ENCODE measurements at places on chromosomes 7 and 10.
A peak's percentile ranks its signal among the peaks of the same experiment; 100 is the strongest.

DNA sequence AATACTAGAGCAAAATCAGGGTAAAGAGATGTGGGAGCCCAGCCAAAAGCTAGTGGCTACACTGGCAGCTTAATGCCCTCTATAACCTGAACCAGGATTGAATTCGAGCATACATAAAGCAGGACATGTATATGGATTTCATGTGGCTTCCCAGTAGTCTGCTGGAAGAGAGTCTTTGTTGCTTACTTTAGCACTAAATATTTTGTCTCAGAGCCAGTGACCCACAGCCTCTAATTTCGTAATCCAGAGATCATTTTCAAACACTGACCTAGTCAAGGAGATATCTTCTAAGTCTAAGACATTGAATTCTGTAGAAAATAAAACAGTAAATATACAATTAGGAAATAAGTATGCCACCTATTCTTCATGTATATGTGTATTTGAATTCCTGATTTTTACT, 64.2 kb upstream of the GNAI1 start:
- DNase-seq, result no peak

DNA sequence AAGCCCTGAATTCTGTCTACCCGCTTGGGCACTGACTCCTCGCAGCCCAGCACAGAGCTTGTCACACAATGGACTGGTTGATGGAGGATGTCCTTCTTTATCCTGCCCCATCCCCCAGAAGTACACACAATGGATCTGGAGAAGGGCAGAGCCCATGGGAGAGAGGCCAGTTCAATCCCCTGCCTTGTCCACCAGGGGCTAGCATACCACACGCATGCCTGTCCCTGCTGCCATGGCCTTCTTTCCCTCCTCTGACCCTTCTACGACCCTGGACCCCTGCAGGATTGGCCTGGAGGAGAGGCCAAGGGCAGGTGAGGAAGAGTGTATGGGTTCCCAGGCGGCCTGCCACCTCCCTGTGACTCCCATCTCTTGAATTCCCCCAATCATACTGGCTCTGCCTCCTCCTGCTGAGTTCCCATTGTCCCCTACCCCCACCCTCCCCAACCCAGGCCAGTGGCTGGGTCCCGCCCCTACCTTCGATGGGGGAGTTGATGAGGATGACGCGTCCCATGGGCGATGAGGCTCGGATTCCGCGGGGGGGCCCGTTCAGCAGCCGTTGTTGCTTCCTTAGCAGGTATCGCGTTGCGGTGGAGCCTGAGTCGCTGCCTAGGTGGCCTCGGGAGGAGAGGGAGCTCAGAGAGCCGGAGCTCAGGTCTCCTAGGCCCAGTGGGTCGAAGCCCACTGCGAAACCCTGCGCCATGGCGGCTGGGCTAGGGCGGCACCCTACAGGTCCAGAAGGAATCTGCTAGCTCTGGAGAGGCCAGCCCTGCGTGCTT, 1.2 kb downstream of the PDZD7 start:
- DNase-seq, result no peak

- no peak for DNase-seq
These were observed 31.6 kb upstream of the KCNIP2 start for GRCh38 chr10:101875068-101875688.

DNA sequence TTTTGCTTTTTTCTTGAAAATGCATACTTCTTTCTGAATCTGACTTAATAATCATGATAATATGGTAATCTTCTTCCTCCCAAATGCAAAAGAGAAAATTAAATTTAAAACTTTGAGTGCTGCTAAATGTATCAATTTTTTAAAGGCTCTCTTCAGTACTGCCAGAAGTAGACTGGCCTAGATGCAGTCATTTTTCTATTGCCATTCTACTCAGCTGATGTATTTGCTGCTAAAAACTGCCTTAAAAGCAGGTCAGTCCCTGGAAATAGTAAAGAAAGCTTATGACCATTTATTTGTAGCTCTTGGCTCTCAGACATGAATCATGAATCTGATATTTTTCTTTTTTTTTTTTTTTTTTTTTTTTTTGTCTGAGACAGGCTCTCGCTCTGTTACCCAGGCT, 28.5 kb downstream of the NAPEPLD start:
- DNase-seq, result no peak

DNA sequence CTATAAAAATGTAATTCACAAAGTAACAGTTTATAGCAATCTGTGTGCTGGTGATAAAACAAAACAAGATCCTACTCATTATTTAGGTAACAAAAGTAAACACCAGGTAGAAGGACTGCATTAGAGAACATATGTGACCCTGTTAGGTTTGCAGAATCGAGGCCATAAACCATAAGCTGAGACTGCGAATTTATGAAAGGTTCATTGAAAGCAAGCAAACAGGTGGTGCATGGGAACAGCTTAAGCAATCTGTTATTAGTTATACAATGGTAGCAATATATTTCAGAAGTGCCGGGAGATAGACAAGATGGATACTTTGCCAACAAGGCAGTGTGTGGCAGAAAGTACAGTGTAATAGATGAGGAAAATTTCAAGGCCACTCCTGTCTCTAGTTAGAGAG, 23.5 kb upstream of the FAM133B start:
- DNase-seq, result no peak

- DNase-seq, result peak; percentile 25
These were observed 116.4 kb upstream of the ASAH2 start for GRCh38 chr10:50367732-50368131.

DNA sequence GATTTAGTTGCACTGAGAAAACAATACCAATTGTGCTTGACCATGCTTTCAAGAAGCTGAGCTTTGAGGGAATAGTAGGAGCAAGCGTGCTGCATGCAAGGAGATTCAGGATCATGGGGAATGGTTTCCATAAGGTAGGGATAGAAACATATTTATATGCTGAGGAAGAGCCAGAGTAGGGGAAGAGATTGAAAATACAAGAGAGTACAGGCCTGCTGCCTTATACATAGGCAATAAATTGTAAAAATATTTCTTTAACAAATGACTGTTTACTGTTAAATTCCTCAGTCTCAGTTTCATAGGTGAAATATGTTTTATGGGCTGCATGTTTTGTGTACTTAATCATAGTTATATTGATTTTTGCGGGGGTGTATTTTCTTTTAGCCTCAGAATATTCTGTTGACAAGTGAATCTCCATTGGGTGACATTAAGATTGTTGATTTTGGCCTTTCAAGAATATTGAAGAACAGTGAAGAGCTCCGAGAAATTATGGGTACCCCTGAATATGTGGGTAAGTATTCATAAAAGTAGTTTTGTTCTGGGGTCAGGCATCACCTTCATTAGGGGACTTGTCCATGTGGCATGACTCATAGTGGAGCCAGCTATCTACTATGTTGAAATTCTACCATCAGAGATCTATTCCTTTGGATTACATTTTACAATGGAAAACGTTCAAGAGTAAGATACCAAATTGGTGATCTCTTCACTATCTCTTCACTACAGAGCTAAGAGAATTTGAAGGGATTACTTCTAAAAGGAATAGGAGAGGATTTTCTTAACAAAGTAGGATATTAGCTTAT, 36.5 kb downstream of the STK17A start:
- DNase-seq, result no peak

DNA sequence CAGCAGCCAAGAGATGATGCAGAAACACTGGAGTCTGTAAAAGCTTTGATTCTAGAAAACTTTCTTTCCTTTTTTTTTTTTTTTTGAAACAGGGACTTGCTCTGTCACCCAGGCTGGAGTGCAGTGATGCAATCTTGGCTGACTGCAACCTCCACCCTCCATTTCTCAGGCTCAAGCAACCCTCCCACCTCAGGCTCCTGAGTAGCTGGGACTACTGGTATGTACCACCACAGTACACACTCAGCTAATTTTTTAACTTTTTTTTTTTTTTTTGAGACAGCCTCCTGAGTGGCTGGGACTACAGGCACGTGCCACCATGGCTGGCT, 17.0 kb upstream of the BAG3 start:
- no peak for DNase-seq

- no peak for DNase-seq
These were observed 28.1 kb upstream of the GARS1 start for GRCh38 chr7:30566596-30566995.

DNA sequence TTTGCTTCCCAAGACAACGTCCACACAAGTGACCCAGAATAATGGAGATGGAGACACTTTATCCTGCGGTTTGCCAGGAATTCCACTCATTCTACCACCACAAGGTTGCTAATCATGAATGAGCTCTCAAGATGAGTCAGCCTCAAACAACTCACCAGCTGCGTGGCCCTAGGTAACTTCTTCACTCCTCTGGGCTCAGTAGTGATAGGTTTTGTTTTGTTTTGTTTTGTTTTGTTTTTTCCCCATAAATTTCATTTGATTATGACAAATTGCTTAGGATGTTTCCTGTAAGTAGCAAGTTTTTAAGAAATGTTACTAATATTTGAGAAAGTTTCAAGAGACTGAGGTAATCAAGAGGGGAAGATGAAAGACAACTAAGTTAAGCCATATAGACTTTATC, 286.8 kb downstream of the PARD3 start:
- peak; percentile 74 for DNase-seq

All from SW480 (cell line).